Fibroblast of mammary gland (primary cell): ENCODE measurements at places on chromosomes 13 and 19.

GRCh38 chr13:35979361-35979951, 151.7 kb downstream of the DCLK1 start:
- DNase-seq: peak; percentile 99

GRCh38 chr19:5971714-5972354, 6.1 kb downstream of the RANBP3 start:
- DNase-seq: no peak

DNA sequence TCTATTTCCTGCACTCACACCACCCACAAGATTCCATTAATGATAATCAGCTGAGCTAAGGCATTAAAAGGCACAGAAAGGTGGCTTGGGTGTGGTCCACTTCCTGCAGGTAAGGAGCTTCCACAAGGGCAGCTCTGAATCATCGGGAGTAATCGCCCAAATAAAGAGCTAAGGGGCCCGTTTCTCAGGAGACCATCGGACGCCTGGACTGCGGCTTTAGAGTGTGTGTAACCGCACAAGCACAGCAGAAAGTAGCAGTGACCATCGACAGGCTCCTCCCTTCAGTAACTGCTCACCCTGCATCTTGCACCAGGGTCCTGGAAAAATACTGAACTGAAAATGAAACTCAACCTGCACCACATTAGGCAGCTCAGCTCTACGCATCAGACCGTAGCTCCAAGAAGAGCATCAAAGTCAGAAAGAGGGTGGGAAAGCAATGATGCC, 6.0 kb downstream of the STK24 start:
- DNase-seq: peak; percentile 72

GRCh38 chr13:80382576-80382975, 41.6 kb upstream of the SPRY2 start:
- DNase-seq: no peak

- peak; percentile 67 for DNase-seq
These were observed 192.6 kb downstream of the COL4A1 start for GRCh38 chr13:110114316-110114715.

DNA sequence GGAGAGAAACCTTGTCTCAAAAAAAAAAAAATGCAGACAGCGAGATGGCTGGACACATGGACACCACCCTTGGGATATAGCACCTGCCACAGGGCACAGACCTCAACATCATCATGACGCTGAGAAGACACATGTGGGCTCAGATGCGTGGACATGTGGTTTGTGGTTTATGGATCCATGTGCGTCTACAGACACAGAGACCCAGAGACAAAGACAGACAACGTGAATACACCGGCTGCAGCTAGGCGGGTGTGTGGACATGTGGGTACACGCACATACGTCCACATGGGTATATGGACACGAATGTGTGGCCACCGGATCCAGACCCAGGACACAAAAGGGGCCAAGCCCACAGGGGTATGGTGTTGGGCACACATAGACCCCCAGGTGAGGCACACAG, 1.3 kb downstream of the TNFSF14 start:
- DNase-seq: no peak

- peak; percentile 52 for DNase-seq
These were observed 3.0 kb downstream of the DZIP1 start for GRCh38 chr13:95641291-95642027.

GRCh38 chr19:1579222-1579621, 11.1 kb upstream of the MEX3D start:
- DNase-seq: no peak

DNA sequence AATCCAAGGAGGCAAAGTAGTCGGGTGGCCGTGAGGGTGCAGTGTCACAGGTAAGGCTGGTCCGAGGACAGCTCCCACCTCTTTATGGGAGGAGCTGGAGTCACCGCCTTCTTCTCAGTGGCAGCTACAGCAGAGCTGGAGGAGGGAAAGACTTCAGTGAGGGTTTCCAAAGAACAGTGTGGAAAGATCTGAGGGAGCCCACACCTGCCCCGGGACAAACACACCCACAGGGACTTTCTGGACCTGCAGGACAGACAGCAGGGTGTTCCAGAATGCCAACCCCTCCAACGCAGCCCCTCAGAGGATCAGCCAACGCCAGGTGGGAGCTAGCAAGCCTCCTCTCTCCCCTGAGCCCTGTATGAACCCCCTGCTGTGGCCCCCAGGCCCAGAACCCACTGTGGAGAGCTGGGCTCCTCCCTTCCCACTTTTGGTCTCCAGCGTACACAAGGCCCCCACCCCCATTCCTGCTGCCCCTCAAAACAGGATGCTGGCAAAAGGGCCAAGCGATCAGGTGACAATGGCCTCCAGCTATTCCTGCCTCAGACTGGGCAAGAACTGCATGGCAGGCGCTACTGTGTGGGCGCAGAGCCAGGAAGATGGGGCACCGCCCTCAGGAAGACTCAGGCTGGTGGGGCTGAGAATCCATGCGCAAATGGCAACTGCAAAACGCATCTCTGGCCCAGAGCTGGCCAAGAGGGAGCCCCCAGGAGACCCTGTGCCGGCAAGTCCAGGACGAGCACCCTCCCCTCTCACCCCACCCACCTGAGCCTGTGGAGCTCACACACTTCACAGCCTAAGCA, 3.5 kb upstream of the CD320 start:
- DNase-seq: no peak

- peak; percentile 96 for DNase-seq
These were observed 4.9 kb downstream of the FXYD3 start for GRCh38 chr19:35120492-35120891.

GRCh38 chr19:20247016-20247683, 80.1 kb downstream of the ZNF486 start:
- DNase-seq: peak; percentile 16

- DNase-seq: no peak
These were observed 5.8 kb upstream of the CYP2S1 start for GRCh38 chr19:41186971-41187883.

DNA sequence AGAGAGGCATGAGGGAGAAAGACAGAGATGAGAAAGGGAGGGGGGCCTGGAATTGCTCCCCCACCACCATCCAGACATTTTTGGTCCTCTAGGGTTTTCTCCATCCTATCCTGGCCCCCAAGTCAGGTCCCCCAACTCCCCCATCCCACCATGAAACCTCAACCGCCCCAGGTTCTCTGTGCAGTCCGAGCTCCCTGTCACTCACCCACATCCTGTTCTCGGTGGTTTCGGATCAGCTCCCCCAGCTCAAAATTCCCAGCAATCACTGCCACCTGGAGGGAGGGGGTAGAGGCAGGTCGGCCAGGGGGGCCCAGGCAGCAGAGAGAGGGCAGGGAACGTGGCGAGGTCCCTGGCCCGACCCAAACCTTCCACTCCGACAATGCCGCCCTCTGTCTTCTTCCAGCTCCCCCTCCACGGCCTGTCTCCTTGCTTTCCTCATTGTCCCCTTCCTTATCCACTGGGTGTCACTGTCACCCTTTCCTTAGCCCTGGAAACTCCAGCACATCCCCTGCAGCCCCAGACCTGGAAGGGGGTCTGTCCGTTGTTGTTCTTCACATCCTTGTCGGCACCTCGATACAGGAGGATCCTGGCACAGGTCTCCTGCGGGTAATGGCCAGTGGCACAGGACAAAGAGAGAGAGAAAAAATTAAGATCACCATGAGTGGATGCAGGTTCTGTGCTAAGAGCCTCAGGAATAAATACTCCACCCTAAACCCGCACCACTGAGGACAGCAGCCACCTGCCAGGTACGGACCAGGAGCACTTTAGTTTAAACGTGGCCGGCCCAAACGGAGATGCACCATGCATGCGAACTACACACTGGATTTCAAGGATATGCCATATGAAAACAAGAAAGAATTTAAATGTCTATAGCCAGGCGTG, 15.4 kb downstream of the SHANK1 start:
- DNase-seq: no peak

DNA sequence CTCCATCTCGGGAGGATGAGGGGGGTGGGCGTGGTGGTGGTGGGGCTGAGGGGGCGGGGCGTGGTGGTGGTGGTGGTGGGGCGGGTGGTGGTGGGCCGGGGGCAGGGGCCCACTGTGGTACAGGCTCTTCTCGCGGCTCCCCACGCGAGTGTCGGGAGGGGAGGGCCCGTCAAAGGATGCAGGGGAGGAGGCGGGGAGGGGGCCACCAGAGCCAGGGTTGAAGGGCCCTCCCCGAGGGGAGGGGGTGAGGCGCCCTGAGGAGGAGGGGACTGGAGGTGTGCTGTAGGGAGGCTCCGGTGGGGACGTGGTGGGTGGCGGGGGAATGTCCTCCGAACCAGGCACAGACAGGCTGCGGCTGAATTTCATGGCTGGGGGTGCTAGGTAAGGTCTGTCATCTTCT, 19.6 kb downstream of the C19orf81 start:
- DNase-seq: no peak

- peak; percentile 33 for DNase-seq
These were observed 252.1 kb downstream of the RFC3 start for GRCh38 chr13:34070006-34070405.

GRCh38 chr13:79519255-79519654, 38.3 kb downstream of the NDFIP2 start:
- DNase-seq: peak; percentile 53

DNA sequence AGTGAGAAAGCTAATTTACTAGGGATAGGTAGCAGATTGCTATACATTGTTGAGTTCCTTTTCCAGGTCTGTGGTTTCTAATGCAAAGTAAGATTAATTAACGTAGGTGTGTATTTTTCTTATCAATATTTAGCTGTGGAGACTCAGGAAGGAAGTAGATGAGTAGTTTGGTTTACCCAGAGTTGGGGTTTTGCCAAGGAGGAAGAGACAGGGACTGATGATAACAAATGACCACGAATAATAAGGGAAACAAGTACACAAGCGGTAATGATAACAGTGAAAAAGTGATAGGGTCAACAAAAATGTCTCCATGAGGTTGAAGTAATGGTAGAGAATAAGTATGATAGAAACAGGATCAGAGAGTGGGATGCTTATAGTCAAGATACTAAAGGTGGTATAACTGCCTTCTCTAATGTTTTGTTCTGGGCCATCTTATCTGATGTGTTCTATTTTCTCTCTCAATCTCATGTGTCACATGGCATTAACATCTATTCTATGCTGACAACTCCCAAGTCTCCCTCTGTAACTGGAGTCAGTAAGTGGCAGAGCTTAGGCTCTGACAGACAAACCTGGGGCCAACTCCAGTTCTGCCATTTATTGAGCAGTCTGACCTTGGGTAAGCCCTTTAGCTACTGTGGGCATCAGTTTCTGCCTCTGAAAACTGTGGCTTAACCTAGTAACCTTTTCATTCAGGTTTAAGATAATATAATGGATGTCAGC, 8.8 kb downstream of the OBI1 start:
- no peak for DNase-seq

DNA sequence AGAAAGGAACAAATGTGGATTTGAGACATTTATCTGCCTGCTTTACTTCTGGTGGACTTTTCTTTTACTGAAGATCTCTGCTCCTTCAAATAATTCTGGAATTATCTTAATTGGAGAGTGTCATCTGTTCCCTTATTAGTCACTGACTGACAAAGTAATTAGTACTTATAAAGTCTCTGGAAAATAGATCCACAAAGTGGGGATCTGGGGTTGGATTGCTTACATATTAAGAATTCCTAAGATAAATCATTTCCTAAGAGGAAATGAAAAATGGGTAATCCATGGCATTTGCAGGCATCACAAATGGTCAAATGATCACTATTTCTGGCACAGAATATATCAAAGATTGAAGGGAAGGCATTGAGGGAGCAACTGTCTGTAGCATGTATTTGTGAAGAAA, 137.4 kb upstream of the SLITRK5 start:
- DNase-seq: no peak

- peak; percentile 17 for DNase-seq
These were observed 513 bp upstream of the ZNF317 start for GRCh38 chr19:9139609-9140158.

- DNase-seq: no peak
These were observed 887 bp downstream of the NDUFS7 start for GRCh38 chr19:1384478-1385110.

DNA sequence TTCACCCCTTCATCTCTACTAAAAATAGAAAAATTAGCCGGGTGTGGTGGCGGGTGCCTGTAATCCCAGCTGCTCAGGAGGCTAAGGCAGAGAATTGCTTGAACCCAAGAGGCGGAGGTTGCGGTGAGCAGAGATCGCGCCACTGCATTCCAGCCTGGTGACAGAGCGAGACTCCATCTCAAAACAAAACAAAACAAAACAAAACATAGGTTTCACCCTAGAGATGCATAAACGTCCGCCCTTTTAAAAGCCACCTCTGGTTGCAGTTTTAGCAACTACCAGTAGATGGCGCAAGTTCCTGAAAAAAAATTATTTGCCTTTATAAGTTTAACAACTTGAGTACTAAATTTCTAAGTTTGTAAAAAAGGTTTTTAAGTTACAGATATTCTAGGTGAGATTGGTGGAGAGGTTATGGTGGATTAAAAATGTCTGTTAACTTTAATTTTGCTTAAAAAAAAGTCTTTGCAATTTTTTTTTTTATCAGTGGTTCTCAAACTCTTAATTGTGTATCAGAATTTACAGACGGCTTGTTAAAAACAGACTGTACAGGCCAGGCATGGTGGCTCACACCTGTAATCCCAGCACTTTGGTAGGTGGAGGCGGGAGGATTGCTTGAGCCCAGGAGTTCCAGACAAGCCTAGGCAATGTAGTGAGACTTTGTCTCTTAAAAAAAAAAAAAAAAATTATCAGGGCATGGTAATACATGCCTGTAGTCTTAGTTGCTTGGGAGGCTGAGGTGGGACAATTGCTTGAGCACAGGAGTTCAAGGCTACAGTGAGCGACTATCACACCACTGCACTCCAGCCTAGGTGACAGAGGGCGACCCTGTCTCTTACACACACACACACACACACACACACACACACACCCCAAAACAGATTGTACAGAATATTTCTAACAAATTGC, 42.1 kb downstream of the NAA16 start:
- DNase-seq: peak; percentile 67

DNA sequence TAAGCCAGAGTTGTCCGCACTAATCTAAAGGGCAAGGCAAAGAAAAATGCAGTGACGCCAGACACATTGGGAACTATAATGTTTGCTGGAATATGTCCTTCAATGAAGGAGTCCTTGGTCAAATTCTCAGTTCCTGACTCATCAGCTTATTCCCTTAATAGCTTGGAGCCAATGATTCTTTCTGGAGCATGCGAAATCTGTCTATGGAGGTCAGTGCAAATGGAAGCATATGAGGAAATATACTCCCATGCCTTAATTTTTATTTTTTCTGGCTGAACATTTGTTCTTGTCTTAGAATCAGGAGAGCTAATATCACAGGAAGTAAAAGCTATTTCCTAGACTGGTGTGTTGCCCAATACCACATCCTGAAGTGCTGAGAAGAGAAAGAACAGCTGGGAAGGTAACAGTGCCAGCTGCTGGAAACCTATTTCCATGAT, 289.8 kb upstream of the SPRY2 start:
- DNase-seq: peak; percentile 78

GRCh38 chr13:21675095-21675991, 4.5 kb downstream of the FGF9 start:
- no peak for DNase-seq

GRCh38 chr19:37907735-37908455, 887 bp downstream of the SIPA1L3 start:
- peak; percentile 11 for DNase-seq

GRCh38 chr19:54851353-54851752, 1.1 kb downstream of the KIR3DL2 start:
- no peak for DNase-seq

- DNase-seq: no peak
These were observed 4.6 kb upstream of the EPN1 start for GRCh38 chr19:55670280-55671053.

- DNase-seq: peak; percentile 27
These were observed 99.6 kb downstream of the SUCLA2 start for GRCh38 chr13:47901441-47901840.
